ENCODE measurements at places on chromosomes 5 and 9.

- DNase-seq = no peak
These were observed 291.4 kb downstream of the CSNK1G3 start for GRCh38 chr5:123803359-123803758.

DNA sequence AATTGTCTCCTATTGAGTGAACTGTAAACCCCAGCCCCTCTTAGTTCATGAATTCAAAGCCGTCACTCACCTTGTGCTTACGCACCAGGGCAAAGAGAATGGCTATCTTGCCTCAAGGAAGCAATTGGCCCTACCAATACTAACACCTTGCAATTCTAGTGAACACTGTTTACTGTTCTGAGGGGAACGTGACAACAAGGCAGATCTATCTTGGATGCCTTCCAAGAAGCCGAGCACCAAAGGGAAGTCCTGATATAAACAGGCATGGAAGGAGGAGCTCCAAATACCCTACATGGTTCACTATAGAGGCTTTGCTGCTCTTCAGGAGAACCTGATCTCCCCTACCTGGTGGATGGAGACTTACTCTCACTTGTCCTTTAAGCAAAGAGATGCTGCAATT is 1.7 kb upstream of the PLPPR1 start:
- no peak for DNase-seq

DNA sequence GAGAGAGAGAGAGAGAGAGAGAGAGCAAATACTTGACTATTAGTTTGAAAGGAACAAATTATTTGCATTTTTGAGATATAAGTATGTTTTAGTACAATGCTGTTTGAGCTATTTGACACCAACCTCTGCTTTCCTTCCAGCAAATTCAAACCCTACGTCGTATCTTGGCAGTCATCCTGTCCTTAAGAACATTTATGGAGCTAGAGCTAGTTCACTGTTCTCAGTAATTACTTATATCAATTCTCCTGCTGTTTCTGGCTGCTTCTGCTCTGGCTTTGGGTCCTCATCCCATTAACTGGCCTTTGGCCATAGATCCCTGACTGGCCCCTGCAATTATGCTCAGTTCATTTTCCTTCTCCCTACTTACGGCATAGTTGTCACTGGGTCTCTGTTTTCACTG is 19.9 kb upstream of the ERAP2 start:
- DNase-seq = no peak

- no peak for DNase-seq
These were observed 153.7 kb downstream of the TMEM232 start for GRCh38 chr5:110572729-110573128.

DNA sequence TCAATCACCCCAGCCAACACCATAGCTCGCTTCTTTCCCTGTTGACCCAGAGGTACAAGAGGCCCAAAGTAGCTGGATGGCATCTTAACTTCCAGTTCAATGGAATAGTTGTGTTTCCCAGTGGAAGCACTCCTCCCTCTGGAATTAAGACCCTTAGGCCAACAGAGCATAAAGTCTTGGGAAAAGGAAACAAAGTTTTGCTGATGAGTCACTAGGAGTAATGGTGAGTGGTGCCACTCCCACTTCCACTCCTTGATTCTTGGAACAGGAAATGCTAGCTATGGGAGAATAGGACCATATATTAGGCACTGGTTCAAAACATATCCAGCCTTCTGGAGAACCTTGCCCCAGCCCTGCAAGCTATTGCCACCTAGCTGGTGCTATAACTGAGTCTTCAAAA is 44.7 kb upstream of the LMX1B start:
- no peak for DNase-seq

DNA sequence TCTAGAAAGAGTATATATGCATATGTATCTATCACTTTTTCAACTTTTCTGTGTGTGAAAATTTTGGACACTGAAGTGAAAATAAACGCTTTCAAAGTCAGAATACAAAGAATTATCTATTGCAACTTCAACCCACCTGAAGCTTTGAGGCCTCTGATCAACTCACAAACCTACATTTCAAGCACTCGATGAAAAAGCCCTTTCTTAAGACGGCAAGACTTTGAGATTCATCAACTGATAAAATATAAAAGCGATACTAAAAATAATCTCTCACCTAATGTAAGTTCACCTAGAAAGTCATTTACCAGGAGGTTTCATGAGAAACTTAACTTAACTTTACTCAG is 1.2 kb downstream of the GOLPH3 start:
- DNase-seq = no peak

- no peak for DNase-seq
These were observed 43.7 kb downstream of the STK10 start for GRCh38 chr5:172144291-172144815.

GRCh38 chr5:56958595-56958994 is 6.7 kb upstream of the MIER3 start:
- DNase-seq = no peak

DNA sequence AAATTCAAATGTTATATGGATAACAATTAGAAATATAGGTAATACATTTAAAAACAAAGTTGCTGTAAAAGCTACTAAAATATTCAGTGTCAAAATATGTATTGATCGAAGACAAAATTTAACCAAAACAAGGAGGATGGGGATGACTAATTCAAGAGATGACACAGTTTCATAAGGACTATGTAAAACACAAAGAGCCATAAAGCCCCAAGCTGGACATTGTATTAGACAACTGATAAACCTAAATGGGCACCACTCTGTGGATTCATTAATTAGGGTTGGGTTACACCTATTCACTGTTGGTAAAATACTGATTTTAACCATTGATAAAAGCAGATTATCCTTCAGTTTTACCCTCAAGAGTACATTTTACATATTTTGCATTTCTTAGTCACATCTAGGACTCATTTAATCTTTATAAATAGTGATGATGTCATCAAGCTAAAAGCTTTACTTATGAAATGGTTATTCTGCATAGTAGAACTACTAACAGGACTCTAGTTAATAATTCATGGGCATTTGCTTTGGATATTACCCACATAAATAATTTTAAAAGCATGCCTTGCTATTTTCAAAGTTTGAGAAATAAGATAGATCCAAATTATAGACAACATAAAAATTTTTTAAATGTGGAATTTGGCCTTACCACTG is 13.7 kb downstream of the TUT7 start:
- DNase-seq = no peak

GRCh38 chr9:70085241-70085640 is 41.6 kb downstream of the MAMDC2 start:
- DNase-seq = no peak

GRCh38 chr9:134611046-134611445 is 30.6 kb upstream of the COL5A1 start:
- DNase-seq = no peak

- no peak for DNase-seq
These were observed 122.6 kb upstream of the KLF4 start for GRCh38 chr9:107612136-107612535.

DNA sequence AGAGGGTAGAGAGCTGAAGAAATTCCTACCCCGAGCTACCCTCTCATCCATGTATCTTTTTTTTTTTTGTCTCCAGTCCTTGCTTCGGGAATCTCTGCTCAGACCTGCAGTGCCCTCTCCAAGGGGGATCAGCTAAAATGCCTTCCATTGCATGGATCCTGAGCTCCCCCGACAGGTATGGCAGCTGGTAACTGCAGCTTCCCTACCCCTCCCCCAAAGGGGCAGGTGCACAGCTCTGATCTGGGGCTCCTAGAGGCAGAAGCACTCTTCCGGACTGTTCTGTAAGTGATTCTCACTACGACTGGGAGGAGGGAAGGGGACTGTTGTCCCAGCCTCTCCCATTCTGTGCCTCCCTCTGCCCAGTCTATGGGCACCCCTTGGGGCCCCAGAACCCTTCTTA is 169.6 kb downstream of the MELK start:
- DNase-seq = no peak

GRCh38 chr5:108911055-108911454 is 163.4 kb downstream of the FER start:
- no peak for DNase-seq

DNA sequence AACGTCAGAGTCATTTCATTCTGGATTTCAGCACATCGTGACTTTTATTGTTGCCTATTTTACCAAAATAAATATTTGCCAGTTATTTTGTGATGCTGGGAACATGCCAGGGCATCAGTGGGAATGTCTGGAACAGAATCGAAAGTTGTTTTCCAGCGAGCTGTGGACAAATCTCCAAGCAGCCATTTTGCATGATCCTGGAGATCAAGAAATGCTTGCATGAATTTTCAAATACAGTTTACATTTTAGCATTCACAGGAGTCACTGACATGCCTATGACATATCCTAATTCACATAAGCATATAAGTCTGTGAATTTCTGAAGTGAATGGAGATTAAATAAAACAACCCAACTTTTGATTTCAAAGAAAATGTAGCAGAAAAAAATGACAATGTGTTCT is 119.4 kb downstream of the VCAN start:
- no peak for DNase-seq
